ENCODE measurements at places on chromosomes 5 and 9.

GRCh38 chr5:121793791-121794190 lies 57.9 kb upstream of the FTMT start:
- no peak for DNase-seq

GRCh38 chr9:115198001-115198400 lies 80.0 kb upstream of the TNC start:
- peak; percentile 85 for DNase-seq

- DNase-seq = no peak
Measured at GRCh38 chr5:175159956-175160355, 284.0 kb downstream of the DRD1 start.

- DNase-seq = no peak
Measured at GRCh38 chr5:16937503-16938161, 1.5 kb upstream of the MYO10 start.

Measured in ELR (cell line).